ENCODE measurements at places on chromosomes 6 and 20.

GRCh38 chr6:119294984-119295383, 54.6 kb downstream of the MAN1A1 start:
- DNase-seq = no peak

DNA sequence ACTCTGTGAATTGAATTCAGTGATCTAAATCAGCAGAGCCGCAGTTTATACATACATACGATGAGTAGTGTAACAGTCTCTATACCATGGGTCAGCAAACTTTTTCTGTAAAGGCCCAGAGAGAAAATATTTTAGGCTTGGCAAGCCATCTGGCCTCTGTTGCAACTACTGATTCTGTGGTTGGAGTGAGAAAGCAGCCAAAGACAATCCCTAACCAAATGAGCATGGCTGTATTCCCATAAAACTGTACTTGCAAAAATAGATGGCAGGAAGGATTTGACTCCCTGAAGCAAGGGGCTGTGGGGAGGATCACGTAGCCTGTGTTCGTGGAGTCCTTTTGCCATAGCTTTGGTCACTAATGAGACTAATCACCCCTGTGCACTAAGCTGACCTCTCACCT, 17.9 kb upstream of the MOCS1 start:
- no peak for DNase-seq

- DNase-seq = no peak
Observed at GRCh38 chr20:57409672-57410397, 18.6 kb downstream of the RBM38 start.

- DNase-seq = no peak
Observed at GRCh38 chr20:55090286-55090685, 614.9 kb downstream of the DOK5 start.

DNA sequence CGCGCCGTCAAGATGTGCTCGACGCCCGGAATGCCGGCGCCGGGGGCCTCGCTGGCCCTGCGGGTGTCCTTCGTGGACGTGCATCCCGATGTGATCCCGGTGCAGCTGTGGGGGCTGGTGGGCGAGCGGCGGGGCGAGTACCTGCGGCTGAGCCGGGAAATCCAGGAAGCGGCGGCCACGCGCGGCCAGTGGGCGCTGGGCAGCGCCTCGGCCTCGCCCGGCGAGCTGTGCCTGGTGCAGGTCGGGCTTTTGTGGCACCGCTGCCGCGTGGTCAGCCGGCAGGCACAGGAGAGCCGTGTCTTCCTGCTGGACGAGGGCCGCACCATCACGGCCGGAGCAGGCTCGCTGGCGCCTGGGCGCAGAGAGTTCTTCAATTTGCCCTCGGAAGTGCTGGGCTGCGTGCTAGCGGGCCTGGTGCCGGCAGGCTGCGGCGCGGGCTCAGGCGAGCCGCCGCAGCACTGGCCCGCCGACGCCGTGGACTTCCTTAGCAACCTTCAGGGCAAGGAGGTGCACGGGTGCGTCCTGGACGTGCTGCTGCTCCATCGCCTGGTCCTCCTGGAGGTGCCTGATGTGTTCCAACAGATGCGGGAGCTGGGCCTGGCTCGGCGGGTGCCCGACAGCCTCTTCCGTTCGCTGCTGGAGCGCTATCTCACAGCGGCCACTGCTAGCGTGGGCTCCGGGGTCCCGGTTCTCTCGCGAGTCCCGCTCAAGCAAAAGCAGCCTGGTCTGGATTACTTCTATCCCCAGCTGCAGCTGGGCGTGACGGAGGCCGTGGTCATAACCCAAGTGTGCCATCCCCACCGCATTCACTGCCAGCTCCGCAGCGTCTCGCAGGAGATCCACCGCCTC, 656 bp downstream of the TDRD6 start:
- DNase-seq = no peak

Measured in stimulated activated CD4-positive, alpha-beta T cell treated with anti-CD3 and anti-CD28 coated beads, Interleukin-2, amount 100 ng/mL, for 4 hours (primary cell).